ENCODE measurements at places on chromosomes 3 and 15. TPM values are rescaled to one million over a fixed set of nuclear protein-coding genes. Genes with fewer than 3 reads are reported as not detected.

DNA sequence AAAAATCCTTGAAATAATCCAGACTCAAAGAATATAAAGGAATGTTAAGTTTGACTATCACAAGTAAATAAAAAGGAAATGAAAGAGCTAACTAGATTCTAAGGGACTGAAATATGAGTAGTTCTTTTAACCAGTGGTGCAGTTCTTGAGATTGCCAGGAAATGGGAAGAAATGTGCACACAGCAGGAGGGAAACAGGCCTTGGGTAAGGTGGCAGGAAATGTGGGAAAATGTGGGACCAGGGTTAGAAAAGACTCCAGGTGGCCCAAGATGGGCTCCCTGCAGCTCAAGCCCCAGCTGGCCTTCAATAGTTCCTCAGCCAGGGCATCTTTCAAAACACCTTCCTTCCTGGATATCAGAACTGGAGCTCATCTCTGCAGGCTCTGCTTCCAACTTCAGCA is 181.3 kb downstream of the ISL2 start:
- DNase-seq = peak; percentile 1

GRCh38 chr3:46205286-46205960 is 2.7 kb downstream of the CCR1 start:
- no peak for DNase-seq

DNA sequence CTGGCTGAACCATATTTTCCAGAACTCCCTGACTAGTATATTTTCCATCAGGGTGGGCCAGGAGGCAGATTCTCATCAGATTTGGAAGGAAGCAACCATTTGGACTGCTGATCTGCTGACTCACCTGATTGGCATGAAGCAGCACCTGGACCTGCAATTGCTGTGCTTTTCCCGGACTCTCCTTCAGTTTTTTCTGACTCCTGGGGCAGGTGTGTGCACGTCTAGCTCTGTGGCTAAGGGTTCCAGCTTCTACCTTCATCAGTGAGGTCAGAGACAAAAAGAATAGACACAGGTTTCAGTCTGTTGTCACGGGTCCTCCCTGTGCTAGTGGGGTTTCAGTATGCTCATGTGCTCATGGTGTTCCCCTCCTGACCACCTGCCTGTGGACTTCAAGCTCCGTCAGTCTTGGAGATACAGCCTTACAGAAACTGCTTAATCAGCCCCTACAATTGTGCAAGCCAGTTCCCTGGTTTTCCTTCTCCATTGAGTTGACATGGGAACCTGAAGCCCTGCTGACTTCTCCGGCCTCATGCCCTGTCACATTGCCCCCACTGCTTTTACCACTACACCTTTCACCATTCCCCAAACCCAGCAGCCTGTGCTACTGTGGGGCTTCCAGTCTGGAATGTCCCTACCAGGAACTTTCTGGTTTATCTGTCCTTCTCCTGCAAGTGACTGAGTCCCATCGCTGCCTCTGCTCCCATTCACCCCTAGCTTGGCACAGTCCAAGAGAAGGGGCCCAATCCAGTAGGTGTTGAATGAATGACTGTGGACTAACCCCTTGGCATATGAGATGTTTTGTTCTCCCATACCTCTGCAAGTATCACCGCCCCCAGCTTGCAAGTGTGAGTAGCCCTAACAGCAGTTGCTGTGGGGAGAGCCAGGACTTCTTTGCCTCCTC is 31.7 kb downstream of the HMCES start:
- no peak for DNase-seq

GRCh38 chr3:53997476-53997875 is 105.8 kb upstream of the SELENOK start:
- no peak for DNase-seq

GRCh38 chr3:169662132-169662842 is 1.2 kb downstream of the MECOM start:
- DNase-seq = peak; percentile 46

GRCh38 chr3:151501923-151502632 is 41.2 kb upstream of the IGSF10 start:
- no peak for DNase-seq

GRCh38 chr15:47945872-47946650 is 174.7 kb upstream of the SLC24A5 start:
- DNase-seq = no peak

The UPK1B gene
- total RNA-seq = not detected

GRCh38 chr3:43727930-43728329 is 37.2 kb downstream of the ABHD5 start:
- peak; percentile 89 for DNase-seq

The KLHL40 gene
- total RNA-seq = not detected

GRCh38 chr3:151142929-151143328 is 57.5 kb downstream of the MED12L start:
- DNase-seq = no peak

DNA sequence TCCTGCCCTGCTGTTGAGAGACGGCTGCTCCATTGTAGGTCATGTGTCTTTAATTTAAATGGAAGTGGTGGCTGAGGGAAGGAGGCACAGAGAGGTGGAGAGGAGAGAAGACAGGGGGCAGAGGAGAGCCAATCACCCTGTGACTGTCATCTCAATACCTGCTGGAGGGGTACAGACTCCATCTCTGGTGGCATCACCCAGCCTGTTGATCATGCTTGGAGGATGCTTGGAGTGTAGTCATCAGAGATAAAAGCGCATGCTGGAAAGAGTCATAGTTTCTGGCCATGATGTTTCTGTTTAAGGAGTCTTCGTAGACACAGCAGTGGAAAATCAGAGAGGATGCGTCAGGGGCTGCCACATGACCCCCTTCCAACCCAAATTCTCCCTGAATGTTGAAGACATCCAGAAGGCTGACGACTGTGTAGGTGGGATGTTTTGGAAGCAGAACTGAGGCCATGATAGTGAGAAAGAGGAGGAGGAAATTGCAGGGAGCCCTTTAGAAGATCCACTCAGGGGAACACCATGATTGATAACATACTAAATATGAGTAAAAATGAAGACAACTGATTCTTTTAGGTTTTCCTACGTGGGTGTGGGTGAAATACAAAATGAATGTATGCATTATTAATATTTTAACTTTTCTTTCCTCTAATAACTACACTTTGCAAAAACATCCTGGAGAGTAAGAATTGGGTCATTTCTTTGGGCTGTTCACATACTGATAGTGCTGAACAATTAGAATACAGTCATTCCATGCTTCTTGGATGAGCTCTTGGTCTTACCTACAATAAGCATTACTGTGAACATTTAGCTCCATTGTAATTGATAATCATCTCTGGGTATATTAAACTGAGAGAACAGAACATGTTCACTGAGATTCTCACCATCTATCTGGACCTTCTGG is 210.6 kb upstream of the ATP10A start:
- no peak for DNase-seq

- no peak for DNase-seq
These were observed 18.2 kb downstream of the SENP8 start for GRCh38 chr15:72136170-72137051.

- DNase-seq = no peak
These were observed 100.6 kb downstream of the STAG1 start for GRCh38 chr3:136651581-136651980.

- DNase-seq = no peak
These were observed 85.6 kb downstream of the IGF2BP2 start for GRCh38 chr3:185739264-185739701.

GRCh38 chr3:13883681-13884080 is 3.8 kb upstream of the WNT7A start:
- DNase-seq = no peak

The SHQ1 gene
- 21.6 TPM for total RNA-seq

The GNB4 gene
- 46.2 TPM for total RNA-seq

The ZNF620 gene
- total RNA-seq = 0.23 TPM

GRCh38 chr3:196055240-196055639 is 26.6 kb downstream of the TFRC start:
- no peak for DNase-seq
